Mesenteric fat pad (tissue), 1 donor: ENCODE measurements at places on chromosomes 7 and 10.
A peak's percentile ranks its signal among the peaks of the same experiment; 100 is the strongest.

DNA sequence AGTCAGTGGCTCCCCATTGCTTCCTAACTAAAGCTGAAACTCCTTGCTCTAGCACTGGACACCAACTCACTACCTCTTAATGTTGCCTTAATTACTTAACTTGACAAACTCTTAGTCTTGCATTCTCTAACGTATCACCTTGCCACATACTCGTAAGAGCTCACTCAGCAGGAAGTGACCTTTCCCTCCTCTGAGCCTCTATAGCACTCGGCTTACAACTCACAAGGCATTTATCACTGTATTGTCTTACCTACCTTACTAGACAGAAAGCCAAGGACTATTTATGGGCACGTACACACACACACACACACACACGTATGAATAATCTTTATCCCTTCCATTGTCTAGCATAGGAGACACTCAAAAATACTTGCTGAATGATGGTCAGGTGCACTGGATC lies 21.2 kb downstream of the CEP41 start:
- DNase-seq = no peak

DNA sequence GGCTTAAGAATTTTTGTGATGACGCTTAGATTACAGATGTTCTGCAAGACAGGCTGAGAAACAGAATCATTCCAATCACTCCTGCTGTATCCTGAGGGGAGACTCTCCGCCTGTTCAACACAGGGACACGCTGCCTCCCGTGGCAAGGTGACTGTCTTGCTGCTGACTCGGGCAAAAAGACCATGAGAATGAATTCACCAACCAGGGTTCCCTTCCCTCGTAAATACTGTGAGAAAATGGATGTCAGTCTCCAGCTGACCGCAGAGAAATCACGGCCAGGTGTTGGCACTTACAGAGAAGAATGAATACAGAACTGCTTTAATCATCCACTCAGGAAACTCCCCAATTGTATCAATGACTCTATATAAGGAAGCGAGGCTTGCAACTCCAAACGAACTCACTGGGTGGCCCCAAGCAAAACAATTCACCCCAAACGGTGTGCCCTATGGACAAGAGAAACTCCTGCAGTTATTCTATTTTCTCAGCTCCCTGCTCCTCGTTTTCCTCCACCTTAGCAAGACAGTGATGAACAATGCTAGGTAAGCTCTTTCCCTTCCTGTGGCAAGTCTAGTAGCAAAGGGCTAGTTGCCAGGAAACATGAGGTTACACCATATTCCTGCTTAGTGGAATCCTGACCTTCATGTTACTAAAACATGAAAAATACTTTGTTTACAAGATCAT lies 22.8 kb downstream of the GNA12 start:
- DNase-seq = peak; percentile 35

DNA sequence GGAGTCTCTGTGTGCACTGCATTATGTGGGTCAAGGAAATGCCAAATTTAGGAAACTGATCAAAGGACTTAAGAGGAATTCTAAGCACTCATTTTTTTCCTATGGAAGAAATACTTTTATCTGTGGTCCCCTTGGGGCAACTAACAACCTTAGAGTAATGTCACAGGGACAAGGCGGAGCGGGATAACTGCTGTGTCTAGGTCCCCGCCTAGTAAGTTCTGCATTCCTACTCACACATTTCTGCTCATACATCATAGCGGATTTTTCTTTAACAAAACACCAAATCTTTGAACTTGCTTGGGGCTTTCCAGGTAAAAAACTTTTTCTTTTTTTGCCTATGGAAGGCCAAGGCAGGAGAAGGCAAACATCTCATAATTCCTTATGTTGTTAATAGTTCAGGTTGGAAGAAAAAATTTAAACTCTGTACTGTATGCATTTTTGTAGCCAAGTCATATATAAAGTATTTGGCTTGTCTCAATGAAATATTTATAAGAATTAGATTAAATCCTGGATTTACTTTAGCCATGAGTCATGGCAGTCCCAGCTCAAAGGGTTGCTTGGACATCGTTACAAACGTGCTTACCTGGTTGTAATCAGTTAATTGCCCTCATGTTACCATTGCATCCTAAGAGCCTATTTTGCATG lies 285.0 kb downstream of the PHTF2 start:
- DNase-seq = no peak

GRCh38 chr10:60524541-60524940 lies 134.9 kb upstream of the ANK3 start:
- DNase-seq = no peak

DNA sequence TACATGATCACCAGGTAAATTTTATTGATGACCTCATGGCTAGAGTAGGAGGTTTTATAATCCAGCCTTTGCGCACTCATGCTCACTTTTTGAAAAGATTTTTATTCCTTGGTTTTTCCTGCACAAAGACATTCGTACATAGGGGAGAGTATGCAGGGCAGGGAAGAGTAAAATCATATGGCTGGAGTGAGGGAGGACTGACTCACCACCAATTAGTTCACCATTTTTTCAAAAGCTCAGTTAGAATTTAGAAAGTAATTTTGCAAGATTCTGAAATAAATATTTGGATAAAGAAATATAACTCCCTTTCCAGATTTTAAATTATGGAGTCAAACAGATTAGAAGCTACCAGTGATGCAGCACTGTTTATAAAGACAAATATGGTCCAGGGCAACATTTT lies 111.9 kb downstream of the SEMA3D start:
- DNase-seq = no peak
